ENCODE measurements at places on chromosomes 16 and 17.

GRCh38 chr17:80780381-80781198, 211.1 kb upstream of the CHMP6 start:
- H3K27ac ChIP-seq = peak overlapping the region; percentile 94
- H3K27me3 ChIP-seq = no peaks in the 10 kb centered on the region
- H3K36me3 ChIP-seq = peaks cover 52% of the 10 kb centered on the region

DNA sequence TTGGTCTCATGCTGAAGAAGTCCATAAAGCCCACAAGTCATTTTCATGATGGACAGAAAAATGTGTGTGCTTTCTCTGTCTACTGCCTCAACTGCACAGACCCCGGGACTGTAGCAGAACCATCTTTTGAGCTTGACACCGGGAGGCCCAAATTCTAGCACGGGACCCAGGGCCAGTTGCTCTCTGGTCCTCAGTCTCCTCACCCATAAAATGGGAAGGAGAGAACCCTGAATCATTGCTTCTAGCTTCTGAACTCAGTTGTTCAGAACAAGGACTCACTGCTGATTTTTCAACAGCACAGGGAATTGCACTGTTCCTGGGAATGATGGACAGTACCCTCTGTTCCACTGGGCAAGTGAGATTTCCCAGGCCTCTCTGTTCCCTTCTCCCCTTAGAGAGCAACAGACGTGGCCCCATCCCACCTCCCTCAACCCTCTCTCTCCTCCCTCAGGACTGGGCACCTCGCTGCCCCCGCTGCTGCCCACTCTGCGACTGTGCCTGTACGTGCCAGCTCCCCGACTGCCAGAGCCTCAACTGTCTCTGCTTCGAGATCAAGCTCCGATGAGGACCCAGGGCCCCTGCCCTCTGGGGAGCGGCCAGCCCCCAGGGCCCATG, 2.2 kb upstream of the ALDOA start:
- peaks cover 34% of the 10 kb centered on the region for H3K36me3 ChIP-seq
- DNase-seq = no peak
- no peaks in the 10 kb centered on the region for H3K27me3 ChIP-seq
- H3K27ac ChIP-seq = peak overlapping the region; percentile 99
- H3K4me3 ChIP-seq = peak overlapping the region; percentile 99

GRCh38 chr17:81656118-81656743, at the start of gene PDE6G:
TSS of gene PDE6G (minus strand) at chr17:81656542. CDS start at chr17:81653305, 3,237 bp downstream.
- no peaks in the 10 kb centered on the region for H3K27me3 ChIP-seq
- peak within 1 kb of the TSS; percentile 85 for H3K27ac ChIP-seq
- no peak for DNase-seq

GRCh38 chr17:49183341-49183740, 27.0 kb downstream of the GNGT2 start:
- no peak for DNase-seq
- peaks cover 17% of the 10 kb centered on the region for H3K36me3 ChIP-seq
- no peak overlapping the region for H3K4me3 ChIP-seq
- H3K4me1 ChIP-seq = peaks cover 4% of the 10 kb centered on the region
- H3K27ac ChIP-seq = no peak overlapping the region
- H3K27me3 ChIP-seq = peaks cover 5% of the 10 kb centered on the region
